T follicular helper cell (primary cell): ENCODE measurements at places on chromosomes 3 and 15.

DNA sequence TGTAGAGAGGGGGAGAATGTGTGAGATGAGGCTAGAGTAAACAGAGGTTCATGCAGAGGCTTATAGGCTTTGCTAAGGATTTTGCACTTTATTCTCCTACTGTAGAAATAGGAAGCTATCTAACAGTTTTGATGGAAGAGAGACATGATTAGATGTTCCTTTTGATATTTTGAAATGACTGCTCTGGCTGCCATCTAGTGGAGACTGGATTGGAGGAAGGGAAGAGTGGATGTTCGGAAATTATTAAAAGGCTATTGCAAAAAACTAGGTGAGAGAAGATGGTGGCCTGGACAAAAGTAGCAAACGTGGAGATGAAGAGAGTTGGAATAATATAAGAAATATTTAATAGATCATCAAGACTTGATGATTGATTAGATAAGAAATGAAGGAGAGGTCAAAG, 42.2 kb downstream of the SYN2 start:
- DNase-seq, result no peak

- DNase-seq, result no peak
These were observed 16.9 kb upstream of the UTS2B start for GRCh38 chr3:191347228-191347627.

DNA sequence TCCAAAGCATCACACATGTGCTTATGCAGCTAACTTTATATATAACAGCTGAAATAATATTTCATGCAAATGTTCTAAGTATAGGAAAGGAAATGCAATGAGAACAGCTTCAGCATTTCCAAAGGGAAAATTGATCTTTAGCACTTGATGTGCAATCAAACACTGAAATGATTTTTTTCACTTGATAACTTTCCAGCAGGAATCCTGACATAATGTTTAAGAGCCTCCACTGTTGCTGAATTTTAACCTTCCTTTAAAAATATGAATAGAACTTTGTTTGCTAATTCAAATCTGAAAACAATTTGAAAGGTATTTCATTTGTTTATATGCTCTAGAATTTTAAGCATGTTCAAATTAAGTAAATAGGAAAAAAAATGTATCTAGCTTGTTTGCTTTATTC, 96.9 kb upstream of the STRIT1 start:
- no peak for DNase-seq

DNA sequence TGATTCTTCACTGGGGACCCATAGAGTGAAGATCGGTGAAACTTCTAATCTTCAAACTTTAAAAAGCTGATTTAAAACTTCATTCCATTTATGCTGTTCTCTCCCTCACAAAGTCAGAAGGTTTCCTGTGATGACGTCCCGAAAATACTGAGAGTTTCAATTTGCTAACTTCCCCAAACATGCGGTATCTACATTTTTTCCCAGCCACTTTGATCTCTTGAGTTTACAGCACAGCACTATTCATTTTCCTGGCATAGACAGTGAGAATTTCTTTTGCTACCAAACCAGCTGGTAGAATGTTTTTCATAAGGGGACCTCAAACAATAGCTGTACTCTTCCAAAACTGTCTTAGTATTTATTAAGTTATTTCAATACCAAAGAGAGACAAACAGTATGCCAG, 156.8 kb downstream of the LSAMP start:
- no peak for DNase-seq

GRCh38 chr15:63473749-63473998, 30.7 kb upstream of the USP3 start:
- DNase-seq, result no peak

DNA sequence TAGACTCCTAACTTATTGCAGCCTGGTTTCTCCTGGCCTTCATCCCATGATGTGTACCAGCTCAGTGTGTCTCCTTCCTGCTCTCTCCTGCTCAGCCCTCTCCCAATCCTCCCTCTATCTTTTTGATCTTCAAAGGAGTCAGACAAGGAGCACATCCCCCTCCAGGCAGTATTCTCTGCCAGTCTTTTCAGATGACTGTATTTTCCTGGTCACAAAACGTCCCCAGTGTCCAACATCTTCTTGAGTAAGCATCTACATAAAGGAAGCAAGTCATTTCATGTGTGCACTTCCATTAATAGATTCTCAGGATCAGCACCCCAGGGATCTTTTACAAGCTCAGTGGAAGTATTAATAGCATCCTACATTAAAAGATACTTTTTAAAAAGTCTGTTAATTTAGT, 148.9 kb upstream of the THBS1 start:
- DNase-seq, result no peak
